ENCODE measurements at places on chromosomes 1 and 21.

- no peak for DNase-seq
Observed at GRCh38 chr1:109716121-109716520, 4.1 kb downstream of the GSTM5 start.

DNA sequence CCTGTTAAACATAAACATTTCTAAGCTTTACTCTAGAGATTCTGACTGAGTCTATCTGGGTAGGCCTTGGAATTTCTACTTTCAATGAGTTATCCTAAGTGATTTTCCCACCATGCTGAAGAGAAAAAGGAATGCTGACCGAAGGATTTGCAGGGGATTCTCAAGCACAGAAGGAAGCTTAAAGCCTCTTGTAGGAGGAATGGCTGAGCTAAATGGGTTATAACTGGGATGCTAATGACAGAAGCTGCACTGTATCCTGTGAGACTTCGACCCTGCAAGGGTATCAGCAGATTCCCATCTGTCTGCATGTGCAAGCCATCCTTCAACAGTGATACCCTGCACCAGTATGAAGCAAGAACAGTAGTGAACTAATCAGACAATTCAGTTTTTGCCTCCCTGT lies 35.4 kb downstream of the SLC35D1 start:
- DNase-seq: no peak

DNA sequence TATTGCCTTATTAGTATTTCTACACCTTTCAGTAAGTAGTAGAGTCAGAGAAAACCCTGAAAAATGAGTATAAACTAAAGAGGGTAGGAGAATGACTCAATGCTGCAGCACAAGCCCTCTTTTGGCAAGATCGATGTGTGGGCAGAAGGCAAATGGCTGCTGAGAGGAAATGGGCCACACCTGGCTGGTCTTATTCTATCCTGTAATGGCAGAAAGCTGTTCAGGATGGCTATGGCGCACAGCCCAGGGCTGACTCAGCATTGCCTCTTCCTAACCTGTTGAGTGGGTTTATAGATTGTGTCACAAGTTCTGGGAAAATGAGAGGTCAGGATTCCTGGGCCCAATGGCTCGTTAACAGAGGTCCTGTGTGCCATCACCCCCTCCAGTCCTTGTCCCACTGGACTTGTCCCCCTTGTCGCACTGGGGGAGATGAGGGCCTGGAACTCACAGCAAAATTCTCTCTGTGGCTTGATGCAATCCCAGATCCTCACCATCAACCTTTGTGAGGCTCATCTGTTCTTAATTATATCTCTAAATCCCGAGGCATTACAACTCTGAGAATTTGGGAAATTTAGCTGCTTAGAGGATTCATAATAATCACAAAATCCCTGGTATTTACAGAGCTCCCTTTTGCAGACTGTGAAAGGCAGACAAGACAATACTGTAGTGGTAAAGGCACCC lies 13.2 kb downstream of the HMGB4 start:
- DNase-seq: no peak

- DNase-seq: peak; percentile 74
Observed at GRCh38 chr1:92486251-92487077, at the start of gene GFI1. GFI1 (minus strand) TSS chr1:92486925; CDS start chr1:92483487, 3,438 bp downstream.

DNA sequence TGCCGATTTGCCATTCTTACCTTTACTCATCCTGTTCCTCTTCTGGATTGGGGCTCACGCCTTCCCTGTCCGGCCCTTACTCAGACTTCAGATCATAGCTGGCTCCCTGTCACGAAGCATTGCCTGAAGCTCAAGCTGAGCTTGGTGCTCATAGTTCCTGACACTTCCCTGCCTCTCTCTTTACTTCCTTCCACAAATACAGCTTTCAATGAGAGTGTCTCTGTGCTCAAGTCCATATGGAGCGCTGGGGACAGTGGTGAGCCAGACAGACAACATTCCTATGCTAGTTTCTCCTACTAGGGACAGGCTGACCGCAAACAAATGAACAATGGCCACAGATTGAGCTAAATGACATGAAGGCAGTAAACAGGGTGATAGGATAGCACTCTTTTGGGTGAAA lies 38.1 kb downstream of the HHAT start:
- DNase-seq: no peak

GRCh38 chr1:115337276-115337632 lies 795 bp downstream of the NGF start:
- no peak for DNase-seq

GRCh38 chr1:203569490-203570318 lies 56.9 kb upstream of the ATP2B4 start:
- no peak for DNase-seq

- DNase-seq: no peak
Observed at GRCh38 chr21:29433366-29434059, 134.8 kb downstream of the BACH1 start.

DNA sequence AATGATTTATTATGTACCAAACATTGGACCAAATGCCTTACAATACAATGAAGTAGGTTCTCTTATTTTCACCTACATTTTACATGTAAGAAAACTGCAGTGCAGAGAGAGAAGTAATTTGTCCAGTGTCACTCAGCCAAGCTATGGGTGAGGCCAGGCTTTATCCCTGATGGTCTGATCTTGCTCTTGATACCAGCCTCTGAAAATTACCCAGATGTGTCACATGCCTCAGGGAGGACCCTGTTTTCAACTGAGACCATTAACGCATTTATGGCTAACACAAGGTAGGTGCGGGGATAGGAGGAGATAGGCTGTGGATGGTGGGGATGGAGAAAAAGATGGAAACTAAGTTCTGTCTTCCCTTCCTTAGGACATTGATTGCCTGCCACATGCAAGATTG lies 56.9 kb downstream of the NGF start:
- DNase-seq: no peak

GRCh38 chr1:103514920-103515503 lies 10.5 kb upstream of the RNPC3 start:
- DNase-seq: peak; percentile 6

DNA sequence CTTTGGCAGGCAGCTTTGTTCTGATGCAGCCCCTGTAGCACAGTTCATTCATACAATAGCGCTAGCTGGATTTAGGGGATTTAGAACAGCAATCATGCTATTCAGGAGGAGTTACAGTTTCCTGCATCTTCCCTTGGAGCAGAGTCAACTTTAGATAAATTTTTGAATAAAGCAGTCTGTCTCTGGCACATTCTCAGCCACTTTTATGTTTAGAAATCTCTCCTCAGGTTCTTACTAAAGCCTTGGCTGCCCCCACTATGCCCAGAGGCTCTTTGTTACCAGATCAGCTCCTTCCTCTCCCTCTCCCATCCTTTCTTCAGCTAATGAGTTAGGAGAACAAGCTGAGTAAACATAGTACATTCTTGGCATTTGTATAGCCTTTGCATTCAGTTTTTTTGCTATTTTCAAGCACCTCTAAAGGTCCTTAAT lies 17.0 kb upstream of the PIGC start:
- DNase-seq: no peak

DNA sequence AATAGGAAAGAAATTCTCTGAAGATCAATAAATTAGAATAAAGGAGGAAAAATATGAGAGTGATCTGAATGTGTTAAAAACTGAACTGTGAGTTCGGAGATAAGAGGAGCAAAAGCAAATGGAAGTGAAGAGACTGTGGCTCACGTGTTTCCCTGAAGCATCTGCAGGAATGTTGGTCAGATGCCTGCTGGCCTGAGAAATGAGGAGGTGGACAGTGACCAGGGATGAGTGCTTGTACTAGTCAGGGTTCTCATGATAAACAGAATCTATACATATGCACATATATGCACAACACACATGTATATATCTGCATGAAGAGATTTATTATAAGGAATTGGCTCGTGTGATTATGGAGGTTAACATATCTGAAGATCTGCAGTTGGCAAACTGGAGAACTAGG lies 103.4 kb upstream of the TIAM1 start:
- no peak for DNase-seq

DNA sequence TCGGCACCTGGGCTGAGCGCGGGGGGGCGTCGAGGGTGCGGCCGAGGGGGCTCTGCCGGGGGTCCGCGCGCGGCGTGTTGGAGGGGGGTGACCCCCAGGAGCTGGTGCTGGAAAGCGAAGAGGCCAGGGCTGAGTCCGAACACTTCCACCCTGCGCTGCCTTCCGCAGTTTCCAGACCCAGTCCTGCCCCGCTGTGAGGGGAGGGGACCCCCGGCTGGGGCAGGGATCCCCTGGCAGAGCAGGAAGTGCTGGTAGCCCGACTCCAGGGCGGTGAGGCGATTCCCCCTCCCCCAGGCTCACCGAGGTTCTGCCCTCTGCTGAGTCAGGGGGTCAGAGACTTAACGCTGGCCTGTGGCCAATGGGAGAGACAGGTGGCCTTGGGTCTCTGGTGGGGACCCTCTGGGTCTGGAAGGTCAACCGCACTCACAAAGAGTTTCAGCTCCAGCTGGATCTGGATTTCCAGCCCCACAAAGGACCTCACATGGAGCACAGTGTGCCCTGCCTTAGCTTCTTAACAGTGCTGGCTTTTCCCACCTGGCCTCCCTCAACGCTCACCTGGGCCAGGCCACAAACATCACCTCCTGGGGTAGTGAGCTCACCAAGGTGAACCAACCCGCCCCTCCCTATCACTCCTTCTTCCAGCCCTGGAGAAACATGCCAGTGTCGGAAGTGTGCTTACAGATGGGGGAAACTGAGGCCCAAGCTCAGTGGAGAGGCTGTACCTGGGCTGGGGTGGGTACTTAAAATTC lies 39.8 kb upstream of the SYNC start:
- DNase-seq: peak; percentile 75

- DNase-seq: no peak
Observed at GRCh38 chr1:217955723-217956122, 324.6 kb downstream of the SPATA17 start.

- no peak for DNase-seq
Observed at GRCh38 chr1:110230381-110231199, 20.5 kb downstream of the KCNC4 start.

GRCh38 chr1:69738458-69739250 lies 170.9 kb downstream of the LRRC7 start:
- no peak for DNase-seq

DNA sequence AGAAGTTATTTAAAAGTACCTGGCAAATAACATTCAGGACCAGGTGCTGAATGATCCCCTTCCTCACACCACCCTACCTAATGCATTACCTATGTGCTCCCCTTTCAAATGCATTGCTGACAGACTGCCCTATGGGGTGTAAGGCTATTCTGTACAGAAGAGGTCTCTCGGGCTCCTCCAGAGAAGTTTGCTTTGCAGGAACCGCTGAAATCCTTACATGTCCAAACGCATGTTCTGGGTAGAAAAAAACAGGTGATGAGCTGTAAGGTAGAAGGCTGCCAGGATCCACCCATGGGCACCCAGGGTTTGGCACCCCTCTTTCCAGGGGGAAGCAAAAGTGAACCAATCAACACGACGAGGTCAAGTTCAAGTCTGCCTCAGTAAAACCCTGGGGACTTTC lies 58.3 kb upstream of the TARBP1 start:
- no peak for DNase-seq

GRCh38 chr1:208105756-208106155 lies 138.4 kb downstream of the PLXNA2 start:
- DNase-seq: no peak

DNA sequence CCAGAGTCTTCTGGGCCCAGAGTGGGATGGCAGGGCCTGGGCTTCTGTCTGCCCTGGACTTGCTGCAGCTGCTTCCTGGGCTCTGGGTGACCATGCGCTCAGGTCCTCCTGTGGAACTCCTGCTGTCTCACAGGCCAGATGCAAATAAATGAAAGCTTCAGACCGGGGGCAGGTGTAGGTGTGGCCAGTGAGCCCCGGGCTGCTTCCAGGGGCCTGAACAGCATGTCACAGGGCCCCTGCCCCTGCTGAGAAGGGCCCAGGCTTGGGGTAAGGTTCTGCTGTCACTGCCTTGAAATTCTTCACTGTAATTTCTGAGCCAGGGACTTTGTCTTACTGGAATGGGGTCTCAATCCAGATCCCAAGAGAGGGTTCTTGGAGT lies 2.5 kb upstream of the PKNOX1 start:
- DNase-seq: no peak

GRCh38 chr21:32426592-32427051 lies 14.1 kb downstream of the EVA1C start:
- DNase-seq: no peak

- no peak for DNase-seq
Observed at GRCh38 chr21:45992301-45993209, 11.0 kb downstream of the COL6A1 start.

- DNase-seq: no peak
Observed at GRCh38 chr1:65163201-65163805, 15.3 kb downstream of the AK4 start.

- DNase-seq: no peak
Observed at GRCh38 chr1:60978421-60979357, 103.7 kb upstream of the NFIA start.

DNA sequence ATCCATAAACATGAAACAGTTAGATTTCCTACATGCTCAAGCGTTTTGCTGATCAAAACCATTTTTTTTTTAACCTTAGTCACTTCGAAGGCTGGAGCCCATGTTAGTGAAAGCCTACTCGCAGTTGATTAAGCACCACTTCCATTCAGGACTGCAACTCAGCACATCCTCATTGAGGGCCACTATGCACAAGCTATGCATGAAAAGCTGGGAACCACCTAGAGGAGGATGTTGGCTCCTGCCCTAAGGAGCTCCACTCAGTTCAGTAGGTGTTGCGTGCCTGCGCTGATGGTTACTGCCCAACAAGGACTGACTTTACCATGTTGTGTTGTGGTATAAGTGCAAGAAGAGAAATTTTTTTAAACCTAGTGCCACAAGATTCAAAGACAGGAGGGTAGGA lies 181.4 kb upstream of the L1TD1 start:
- DNase-seq: no peak

- DNase-seq: no peak
Observed at GRCh38 chr1:12102066-12102465, 39.0 kb downstream of the TNFRSF8 start.

- DNase-seq: no peak
Observed at GRCh38 chr1:20458717-20459116, 27.3 kb downstream of the CAMK2N1 start.

DNA sequence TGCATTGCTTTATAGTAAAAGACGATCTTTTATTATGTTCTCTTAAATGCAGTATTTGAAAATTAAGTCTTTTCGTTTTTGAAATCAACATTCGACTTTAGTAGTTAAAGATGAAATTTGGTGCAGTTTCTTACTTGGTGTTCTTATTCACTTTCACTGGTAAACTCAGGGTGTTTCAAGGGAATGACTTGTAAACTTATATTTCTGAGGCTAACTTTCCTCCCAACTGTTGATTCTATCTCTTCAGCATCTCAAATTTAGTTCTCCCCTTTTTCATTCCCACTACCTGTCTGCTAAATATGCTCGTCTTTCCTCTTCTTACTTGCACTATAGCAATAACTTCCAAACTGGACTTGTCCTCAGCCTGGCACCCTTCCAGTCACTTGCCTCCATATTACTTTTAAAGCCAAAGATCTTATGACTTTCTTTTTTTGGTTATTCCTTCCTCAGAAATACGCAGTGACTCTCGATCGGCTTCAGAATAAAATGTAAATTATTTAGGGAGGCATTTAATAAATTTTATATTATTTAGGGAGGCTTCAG lies 988 bp downstream of the SLC35A3 start:
- no peak for DNase-seq

DNA sequence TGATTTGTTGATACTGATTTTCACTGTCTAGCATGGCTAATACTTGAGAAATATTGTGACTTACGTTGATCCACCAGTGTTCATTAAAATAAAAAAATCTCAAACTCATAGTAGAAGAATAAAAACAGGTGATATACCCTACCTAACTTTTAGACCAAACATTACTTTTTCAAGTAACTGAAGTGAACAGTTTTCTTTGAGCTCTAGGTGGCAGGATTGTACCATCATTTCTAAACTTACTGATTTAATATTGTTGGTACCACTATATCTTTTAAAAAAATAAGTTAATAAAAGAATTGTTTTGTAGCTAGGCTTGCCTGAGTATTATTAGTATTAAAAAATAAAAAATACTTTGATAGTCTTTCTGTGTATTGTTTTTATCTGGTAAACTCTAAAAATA lies 21.5 kb downstream of the CDC73 start:
- no peak for DNase-seq
